ENCODE measurements at places on chromosomes 12 and 14.

DNA sequence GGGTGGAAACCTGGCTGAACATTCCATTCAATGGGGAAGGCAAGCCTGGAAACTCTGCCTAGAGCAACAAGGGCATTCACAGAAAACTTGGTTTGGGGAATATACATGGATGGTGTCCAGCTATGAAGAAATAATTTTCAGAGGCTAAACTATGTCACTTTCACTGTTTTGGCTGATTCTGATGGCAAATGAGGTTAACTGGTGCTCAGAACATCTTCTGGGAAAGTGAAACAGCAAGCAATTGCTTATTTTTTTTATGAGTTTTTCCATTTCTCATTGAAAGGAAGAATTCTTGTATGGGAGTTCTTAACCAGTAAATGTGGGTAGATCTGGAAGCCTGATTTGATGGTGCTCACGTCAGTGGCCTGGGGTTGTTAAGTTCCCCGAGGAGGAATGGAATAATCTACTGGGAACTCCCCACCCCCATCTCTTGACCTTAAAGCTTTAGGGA is 132.8 kb upstream of the BTG1 start:
- DNase-seq = no peak

- DNase-seq = no peak
Measured at GRCh38 chr14:98957211-98958047, 314.6 kb downstream of the BCL11B start.

DNA sequence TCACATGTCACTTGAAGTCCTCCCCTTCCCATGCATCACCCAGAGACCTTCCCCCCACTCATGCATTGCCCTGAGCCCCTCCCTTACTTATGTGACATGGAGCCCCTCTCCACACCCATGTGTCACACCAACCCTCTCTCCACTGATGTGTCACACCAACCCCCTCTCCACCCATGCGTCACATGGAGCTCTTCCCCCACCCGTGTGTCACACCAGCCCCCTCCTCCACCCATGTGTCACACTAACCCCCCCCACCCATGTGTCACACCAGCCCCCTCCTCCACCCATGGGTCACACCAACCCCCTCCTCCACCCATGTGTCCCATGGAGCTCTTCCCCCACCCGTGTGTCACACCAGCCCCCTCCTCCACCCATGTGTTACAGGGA is 30.4 kb downstream of the RTL1 start:
- no peak for DNase-seq

DNA sequence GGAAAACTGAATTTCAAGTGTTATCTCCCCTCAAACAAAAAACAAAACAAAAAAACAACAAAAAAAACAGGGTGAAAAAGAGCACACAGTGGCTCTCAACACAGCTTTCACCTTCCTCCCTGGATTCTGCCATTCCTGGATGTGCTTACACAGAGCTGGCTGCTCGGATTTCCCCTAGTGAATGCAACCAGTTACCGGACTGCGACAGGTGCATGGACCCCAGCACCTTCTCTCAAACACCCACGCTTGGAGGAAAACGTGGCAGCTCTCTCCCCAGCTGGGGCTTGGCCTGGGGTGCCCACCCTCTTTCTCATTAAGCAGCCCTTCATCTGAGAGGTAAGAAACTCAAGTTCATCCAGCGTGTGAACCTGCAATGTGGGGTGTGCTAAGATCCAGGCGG is 33.5 kb upstream of the DICER1 start:
- no peak for DNase-seq

DNA sequence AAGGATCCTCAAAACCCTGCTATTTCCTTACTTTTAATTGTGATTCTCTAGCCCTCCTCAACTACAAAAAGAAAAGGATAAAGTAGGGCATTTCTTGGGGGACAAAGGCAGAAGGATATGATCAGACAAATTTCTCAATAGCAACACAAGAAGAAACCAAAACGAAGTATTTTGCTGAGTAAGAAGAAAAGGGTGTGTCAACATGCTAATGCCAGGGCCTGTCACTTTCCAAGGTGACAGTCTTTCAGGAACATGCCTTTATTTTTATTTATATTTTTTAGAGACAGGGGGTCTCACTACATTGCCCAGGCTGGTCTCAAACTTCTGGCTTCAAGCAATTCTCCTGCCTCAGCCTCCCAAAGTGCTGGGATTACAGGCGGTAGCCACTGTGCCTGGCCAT is 39.8 kb downstream of the CBX5 start:
- DNase-seq = no peak

DNA sequence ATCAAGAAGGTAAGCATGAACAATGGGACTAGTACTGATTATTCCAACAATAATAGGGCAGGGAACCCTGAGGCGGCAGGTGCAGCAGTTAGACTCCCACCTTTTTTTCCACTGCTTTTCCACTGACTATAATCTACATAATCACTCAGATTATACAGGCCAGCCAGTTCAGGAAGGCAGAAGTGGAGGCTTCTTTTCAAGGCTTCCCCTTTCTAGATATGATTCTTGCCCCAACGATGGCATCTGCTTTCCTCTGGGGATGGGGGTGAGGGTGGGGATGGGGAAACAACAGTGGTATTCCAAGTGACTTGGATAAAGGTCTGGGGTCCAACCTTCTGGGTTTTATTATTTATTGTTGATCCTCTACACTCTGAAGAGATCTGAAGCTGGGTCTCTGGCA is 331 bp downstream of the NCKAP1L start:
- no peak for DNase-seq

DNA sequence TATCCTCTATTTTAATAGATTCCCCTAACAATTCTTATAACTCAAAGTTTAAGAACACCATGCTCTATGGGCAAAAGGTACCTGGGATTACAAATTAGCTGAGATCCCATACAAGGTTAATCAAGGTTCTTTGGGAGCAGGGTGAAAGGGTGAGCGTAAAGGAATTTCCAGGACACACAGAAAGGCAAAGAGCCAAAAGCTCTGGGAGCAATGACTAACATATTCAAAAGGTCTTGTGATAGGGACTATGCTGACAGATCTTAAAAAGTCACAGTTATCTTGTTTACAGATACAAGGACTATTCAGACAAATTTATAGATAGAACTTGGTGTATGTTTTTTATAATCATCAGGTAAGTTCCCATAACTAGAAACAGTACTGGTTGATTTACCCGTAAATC is 19.5 kb upstream of the PPFIBP1 start:
- no peak for DNase-seq

DNA sequence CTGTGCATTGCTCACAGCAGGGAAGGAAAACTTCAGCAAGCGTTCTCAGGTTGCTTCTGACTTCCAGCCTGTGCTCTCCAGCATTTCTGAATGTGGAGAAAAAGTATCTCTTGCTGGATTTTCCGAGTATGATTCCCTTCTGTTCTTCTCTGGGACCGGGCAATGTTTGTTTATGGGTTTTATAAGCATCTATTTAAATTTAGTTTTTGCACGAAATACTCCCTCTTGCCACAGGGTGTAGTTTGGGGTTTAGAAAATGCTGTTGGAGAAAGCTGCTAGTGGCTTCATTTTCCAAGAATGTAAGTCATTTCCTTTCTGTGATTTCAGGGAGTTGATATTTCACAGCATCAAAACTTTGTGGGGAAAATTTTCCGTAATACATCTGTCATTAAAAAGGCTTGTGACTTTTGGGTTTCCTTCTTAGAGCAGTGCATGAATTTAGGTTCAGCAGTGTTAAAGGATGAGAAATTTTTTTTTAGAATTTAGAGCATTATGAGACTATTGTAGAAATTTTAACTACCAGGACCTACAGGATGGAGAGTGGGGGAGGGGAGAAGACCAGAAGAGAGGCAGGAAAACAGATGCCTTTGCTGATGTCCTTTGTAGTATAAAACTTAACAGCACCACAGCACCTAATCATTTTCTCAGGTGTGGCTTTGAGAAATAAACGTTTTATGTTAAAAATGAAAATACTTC is 1.5 kb downstream of the FRMD6 start:
- no peak for DNase-seq

DNA sequence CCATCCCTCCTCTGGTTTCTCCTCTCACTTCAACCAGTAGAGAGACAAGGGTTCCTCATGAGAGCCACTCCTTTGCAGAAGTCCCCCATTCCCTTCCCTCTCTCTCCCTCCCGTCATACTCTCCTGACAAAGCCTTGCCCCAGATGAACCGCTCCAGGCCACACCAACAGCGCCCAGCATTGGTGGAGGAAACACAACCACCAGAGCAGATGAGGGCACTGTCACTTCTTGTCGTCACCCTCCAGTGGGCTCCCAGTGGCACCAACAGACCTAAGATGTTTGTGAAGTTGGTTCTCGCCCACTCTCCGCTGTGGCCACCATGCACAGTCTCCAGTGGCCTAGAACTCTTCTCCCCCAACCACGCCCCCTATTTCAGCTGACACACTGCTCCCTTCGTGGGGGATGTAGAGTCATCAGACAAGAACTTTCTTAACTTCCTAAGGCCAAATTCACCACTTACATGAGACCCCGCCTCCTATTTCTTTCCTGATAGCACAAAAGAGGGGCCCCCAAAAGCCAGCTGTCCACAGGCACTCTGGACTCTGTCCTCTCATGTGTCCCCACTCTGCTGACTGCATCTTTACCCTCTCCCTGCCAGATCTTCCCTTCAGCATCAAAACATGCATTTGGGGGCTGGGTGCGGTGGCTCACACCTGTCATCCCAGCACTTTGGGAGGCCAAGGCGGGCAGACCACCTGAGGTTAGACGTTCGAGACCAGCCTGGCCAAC is 29.2 kb upstream of the PLEKHG6 start:
- DNase-seq = no peak

DNA sequence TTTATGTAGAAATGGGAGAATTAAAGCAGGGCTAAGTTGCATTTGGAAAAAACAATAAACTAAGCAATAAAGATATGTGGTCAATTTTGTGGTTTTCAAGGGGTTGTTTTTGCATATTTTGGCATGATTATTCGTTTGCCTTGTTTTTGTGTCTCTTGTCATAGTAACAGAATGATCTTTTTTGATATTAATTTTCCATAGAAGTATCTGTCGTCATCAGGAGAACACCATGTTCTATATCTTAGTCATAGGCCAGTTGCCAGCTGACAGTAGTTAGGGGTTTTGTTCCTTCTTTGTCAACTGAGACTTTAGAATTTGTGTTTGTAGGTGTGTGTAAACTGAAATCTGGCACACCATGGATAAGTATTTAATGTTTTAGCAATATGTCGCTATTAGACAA is 1354.8 kb downstream of the LRFN5 start:
- DNase-seq = no peak

DNA sequence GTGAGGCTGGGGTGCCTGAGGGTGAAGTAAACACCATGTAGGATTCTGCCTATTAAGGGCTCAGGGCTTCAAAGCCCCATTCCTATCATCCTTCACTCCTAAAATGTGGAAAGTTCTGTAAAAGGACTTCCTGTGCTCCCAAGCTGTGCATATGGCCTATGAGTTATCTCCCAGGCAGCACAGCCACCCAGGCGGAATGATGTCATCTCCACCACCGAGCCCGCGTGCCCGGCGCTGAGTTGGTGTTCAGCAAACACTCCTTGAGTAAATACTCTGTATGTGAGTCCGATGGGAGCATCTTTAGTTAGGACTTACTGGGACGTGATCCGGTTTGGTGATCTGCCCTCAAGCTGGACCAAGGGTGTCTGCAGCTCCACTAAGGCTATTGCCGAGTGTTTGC is 437.3 kb downstream of the MED13L start:
- no peak for DNase-seq

- no peak for DNase-seq
Measured at GRCh38 chr12:67390273-67390672, 121.1 kb downstream of the CAND1 start.

DNA sequence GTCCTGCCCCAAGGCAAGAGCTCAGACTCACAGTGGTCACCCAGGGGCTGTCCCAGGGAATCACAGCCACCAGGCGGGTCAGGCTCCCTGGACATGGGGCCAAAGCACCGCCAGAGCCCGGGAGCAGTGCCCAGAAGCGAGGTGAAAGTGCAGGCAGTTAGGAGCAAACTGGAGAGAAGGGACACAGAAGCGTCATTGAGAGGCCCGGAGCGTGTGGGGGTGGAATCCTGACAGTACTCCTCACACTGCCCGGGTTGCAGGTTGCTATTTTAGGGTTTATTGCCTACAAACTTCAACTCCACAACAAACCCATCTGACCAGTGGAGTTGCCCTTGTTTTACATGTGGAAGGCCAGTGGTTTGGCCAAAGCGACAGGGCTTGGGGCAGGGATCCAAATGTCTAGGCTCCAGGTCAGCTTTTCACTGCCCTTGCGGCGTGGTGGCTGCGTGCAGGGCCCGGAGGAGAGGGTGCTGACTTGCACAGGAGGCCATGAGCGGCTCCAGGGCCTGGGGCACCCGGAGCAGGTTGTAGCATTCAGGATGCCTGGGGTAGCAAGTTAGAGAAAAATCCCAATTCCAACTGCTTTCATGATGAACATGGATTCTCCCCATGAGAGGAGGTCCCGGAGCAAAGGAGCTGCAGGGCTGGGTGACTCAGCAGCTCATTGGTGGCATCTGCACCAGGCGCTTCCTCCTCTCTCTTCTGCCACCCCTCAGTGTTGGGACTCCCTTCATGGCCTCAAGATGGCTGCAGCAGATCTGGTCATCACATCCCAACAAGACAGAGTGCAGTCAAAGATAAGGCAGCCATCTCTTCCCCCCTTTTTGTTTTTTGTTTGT is 112.3 kb upstream of the NCOR2 start:
- DNase-seq = no peak

DNA sequence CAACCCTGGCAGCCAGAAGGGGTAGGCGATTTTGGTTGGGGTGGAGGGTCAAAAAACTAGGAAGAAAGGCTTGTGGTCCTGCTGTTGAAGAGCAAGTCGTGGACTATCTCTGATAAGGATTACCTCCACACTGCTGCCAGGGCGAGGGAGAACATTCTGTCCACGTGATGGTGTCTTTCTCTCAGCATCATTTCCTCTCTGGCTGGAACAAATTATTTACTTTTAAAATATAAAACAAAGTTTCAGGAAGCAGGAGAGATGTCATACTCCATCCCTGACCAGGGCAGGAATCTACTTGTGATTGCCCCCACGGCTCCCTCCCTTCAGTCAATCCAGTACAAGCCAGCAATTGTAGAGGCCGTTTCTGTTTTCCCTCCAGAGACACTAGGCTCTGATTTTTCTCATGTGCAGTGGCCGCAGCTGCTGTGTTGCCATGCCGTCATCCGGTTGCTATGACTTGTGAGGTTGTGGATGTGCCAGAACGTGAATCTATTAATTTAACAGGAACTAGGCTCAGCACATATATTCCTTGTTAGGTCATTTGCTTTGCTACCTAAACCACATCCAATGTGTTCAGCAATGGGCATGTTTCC is 61.5 kb upstream of the PTGR2 start:
- DNase-seq = no peak

DNA sequence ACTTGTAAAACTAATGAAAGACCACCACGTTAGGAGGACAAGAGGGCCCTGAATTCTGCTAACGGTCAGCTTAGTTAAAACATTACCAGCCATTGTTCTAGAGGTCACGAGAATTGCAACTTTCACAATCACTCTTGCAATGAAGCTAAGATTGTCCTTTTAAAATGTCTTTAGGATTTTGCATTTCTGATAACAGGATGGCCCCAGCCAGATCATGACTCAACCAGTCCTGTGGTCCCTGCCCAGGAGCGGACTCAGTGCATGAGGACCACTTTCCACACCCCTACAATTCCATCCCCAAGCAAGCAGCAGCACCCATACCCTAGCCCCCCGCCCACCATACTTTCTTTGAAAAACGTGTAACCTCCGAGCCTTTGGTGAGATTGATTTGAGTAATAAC is 28.7 kb downstream of the HSP90AA1 start:
- no peak for DNase-seq

GRCh38 chr12:5479761-5480160 is 47.9 kb downstream of the NTF3 start:
- no peak for DNase-seq
